H1 (cell line): ENCODE measurements at places on chromosomes 13 and 19. TPM values are rescaled to one million over a fixed set of nuclear protein-coding genes. Genes with fewer than 3 reads are reported as not detected.

GNG7 gene
- 7.0 and 7.8 TPM in 2 replicates for total RNA-seq

OR7D2 gene
- not detected in 2 replicates for total RNA-seq

- no peak overlapping the region for H3K4me3 ChIP-seq
- no peaks in the 10 kb centered on the region for H3K27me3 ChIP-seq
- no peaks in the 10 kb centered on the region for H3K4me1 ChIP-seq
- H3K27ac ChIP-seq: no peak overlapping the region
- DNase-seq: no peak
Measured at GRCh38 chr19:15701757-15702533, 25.9 kb upstream of the OR10H2 start.

- no peak overlapping the region for H3K4me3 ChIP-seq
- no peaks in the 10 kb centered on the region for H3K36me3 ChIP-seq
- no peak for DNase-seq
Measured at GRCh38 chr13:18962168-18962734, 219.4 kb downstream of the TUBA3C start.

- H3K4me1 ChIP-seq: no peaks in the 10 kb centered on the region
- no peak overlapping the region for H3K4me3 ChIP-seq
- H3K27me3 ChIP-seq: no peaks in the 10 kb centered on the region
Measured at GRCh38 chr19:41436674-41436951, 3.1 kb downstream of the DMAC2 start.

DNA sequence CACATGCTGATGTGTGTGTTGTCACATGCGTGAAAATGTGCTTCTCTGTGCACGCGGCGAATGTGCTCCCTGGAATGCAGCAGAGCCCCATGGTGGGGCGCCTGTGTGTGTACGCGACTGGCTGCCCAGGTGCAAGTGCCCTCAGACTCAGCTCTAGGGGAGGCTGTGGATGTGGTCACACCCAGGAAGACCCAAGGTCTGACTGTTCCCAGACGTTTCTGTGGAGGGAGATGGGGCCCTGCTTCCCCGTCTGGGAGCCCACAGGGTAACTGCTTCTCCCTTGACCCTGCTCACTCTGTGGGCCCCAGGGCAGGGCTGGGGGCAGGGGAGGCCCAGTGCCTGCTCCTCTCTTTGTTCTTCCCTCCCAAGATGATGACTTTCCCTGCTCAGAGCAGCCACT is 7.9 kb upstream of the UQCR11 start:
- no peaks in the 10 kb centered on the region for H3K27me3 ChIP-seq
- H3K27ac ChIP-seq: no peak overlapping the region
- H3K4me3 ChIP-seq: no peak overlapping the region
- H3K4me1 ChIP-seq: no peaks in the 10 kb centered on the region
- H3K36me3 ChIP-seq: peaks cover 61% of the 10 kb centered on the region
- DNase-seq: no peak

DNA sequence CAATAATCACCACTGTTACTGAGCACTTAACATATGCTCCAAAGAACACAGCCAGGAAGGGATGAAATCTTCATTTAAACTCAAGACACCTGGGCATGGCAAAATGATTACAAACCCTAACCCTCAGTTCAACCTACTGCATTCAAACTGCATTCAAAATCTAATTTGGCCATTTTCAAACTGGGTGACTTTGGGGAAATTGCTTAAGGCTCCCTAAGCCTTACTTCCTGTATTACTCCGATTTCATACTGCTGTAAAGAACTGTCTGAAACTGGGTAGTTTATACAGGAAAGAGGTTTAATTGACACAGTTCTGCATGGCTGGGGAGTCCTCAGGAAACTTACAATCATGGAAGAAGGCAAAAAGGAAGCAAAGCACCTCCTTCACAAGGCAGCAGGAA is 50.4 kb downstream of the CBY2 start:
- H3K4me1 ChIP-seq: 0 out of 2 replicates have a peak, but pooled peaks cover 2% of the 10 kb centered on the region
- no peaks in the 10 kb centered on the region for H3K27me3 ChIP-seq
- H3K36me3 ChIP-seq: no peaks in the 10 kb centered on the region
